ENCODE measurements at places on chromosomes 2 and 18.

- DNase-seq: no peak
Observed at GRCh38 chr2:239259603-239260298, 141.1 kb downstream of the HDAC4 start.

DNA sequence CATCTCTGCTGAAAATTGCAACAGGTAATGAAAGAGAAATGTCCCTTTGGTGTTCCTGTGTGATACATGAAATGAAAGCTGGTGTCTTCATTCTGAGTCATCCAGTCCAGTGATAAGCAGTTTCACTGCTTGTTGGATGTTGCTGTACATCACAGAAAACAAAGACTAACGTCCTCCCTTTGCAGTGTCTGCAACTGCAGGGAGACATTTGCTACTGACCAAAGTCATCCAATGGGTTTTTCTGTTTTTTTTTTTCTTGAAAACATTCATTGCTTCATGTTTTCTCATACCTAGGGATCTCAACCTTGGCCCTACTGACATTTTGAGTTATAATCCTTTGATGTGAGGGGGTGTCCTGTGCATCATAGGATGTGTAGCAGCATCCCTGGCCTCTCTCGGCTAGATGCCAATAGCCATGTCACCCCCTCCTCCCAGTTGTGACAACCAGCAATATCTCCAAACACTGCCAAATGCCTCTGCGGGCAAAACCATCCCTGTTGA, 63.6 kb upstream of the FZD5 start:
- no peak for DNase-seq

DNA sequence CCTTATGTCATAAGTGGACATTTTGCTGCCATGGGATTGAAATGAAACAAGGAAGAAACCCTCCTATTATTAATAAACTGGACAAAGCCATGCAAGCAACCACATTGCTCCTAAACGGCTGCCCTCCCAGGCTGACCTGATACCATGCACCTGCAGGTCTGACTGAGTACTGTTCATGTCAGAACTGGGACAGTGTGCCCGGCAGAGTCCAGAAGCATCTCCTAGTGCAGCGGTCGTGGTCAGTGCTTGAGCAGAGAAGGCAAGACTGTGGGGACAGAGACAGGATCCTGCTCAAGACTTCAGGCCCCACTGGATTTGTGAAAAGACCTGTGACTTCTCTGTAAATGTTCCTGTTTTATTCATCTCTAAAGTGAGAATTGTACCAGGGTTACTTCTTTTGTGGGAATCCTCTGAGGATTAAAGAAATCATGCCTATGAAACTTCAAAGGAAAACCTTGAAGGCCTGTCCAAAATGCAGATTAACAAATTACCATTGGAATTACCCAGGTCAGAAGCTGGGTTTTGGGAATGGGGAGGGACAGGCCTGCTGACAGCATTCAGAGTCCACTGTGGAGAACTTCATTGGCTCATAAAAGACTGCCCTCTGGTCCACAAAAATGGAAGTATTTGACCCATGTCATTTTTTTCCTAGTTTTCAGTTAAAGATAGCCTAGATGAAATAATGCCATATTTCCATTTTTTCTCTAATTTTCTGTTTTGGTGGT, 13.9 kb downstream of the RNF144A start:
- no peak for DNase-seq

- DNase-seq: no peak
Observed at GRCh38 chr2:99880148-99880963, 262.0 kb downstream of the AFF3 start.

All from chondrocyte (in vitro differentiated cells).